Left renal cortex interstitium (tissue), 4 donors: ENCODE measurements at places on chromosomes 5 and 9. TPM values are rescaled to one million over a fixed set of nuclear protein-coding genes. Genes with fewer than 3 reads are reported as not detected.

DNA sequence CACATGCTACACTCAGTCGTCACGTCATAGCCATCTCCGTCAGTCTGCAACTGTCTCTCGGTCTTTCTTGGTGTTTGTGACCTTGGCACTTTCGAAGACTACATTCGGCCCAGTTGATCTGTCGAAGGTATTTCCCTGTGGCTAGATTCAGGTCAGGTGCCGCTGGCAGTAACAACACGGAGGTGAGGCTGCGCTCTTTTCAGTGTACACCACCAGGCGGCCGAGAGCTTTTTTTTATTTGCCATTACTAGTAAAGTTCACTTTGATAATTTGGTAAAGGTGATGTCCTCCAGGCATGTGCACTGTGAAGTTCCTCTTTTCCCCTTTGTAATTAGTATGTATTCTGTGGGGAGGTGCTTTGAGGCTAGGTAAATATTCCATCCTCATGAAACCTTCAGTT, 49.7 kb downstream of the RNF130 start:
- DNase-seq, result no peak

DNA sequence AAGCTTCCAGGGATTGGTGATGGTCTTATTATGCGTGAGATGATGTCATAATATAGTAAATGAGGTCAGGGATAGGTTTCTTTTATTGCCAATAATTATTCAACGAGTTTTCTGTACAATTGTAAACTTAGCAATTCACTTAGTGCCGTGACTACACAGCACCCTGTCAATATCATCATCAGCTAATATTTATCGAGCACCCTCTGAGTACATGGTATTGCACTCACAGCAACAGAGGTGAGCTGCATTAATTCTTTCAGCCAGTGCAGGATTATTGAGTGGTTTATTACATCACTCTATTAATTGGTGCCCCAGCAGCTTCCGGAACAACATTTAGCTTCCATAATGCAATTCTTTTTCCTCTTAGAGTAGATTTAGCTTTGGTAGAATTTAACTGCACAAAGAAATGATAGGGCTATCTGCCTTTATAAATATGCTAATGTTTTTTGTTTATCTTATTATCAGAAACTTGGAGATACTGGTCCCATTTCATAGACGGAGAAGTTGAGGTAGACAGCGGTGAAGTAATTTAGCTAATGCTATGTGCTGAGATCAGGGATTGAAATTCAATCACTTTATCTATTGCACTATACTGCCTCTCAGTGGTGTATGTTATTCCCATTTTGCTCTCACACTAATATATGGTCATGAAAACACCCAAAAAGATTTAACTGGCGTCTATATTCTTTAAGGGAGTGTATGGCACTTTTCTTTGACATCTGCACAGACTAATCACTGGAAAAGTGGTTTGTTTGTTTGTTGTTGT, 726.1 kb upstream of the WWC1 start:
- DNase-seq, result no peak

DNA sequence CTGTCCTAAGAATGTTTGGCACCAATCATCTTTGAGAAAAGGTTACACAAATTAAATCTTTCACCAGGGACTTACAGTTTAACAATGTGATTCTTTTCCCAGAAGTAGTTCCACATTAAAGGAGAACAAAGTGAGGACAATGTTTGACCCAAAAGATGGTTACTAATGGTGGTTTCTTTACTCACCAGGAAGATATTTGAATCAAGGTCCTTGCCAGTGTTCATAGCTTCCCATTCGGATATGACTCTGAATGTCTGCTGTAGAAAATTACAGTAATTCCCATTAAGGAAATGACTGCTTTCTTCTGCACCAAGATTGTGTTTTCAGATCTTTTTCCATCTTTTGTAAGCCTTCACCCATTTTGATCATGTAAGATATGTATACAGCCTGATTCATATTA, 114.6 kb upstream of the ADAMTSL1 start:
- no peak for DNase-seq

DNA sequence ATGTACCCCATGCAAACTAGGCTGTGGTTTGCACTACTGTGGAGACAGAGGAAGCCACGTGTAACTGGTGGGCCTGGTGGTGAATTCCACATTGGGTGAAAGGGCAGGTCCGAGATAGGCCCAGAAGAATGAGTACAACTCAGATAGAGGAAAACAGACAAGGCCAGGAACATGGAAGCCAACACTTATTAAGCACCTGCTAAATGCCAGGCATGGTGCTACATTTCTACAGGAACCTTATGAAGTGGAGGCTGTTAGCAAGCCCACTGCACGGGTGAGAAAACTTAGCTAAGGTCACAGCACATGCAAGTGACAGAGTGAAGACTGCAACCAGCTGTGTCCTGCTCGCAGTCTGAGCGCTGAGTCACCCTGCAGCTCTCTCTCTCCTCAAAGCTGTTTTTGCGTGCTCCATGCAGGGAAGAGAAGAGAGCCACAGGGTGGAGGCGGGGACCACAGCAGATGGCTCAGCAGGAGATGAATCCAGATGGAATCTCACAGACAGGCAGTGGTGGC, 65.5 kb upstream of the SPTLC1 start:
- DNase-seq, result peak; percentile 10

- no peak for DNase-seq
Measured at GRCh38 chr9:127076860-127077643, 45.4 kb downstream of the ANGPTL2 start.

ZDHHC11 gene
- polyA plus RNA-seq, result 11.1 TPM
